ENCODE measurements at places on chromosomes 3 and 15.

GRCh38 chr3:136258199-136258598, 8.1 kb downstream of the PCCB start:
- no peak for DNase-seq

GRCh38 chr3:61571516-61572336, 10.4 kb downstream of the PTPRG start:
- DNase-seq, result no peak

DNA sequence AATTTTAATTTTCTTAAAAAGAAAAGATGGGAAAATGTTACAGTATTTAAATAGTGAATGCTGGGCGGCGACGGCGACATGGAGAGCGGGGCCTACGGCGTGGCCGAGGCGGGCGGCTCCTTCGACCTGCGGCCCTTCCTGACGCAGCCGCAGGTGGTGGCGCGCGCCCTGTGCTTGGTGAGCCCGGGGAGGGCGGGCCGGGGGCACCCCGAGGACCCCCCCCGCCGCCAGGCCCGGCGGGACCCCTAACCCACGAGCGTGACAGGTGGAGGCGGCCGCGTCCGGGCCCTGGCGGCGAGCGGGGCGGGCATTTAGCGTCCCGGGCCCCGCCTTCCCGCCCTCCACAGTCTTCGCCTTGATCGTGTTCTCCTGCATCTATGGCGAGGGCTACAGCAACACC, 38.4 kb upstream of the GOLGA8J start:
- DNase-seq, result no peak

GRCh38 chr3:23152989-23153388, 50.1 kb upstream of the UBE2E2 start:
- DNase-seq, result no peak

- DNase-seq, result no peak
Observed at GRCh38 chr15:63073497-63074172, 31.1 kb downstream of the TPM1 start.

DNA sequence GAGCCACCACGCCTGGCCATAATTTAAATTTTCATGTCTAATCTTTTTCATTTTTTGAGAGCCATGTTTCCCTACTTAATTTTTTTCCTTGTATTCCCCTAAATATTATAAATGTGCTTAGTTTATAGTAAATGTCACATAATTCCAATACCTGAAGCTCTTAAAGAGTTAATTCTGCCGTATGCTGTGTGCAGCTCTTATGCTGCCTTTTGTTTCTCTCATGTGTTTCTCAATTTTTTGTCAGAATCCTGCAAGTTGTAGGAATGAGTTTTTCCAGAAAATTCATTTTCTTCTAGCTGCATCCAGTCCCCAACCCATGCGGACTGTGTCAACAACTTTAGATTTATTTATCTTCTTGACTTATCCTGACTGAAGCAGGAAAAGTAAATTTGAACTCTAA, 90.9 kb upstream of the ROBO2 start:
- no peak for DNase-seq

- no peak for DNase-seq
Observed at GRCh38 chr3:175059788-175060187, 200.7 kb downstream of the NAALADL2 start.

GRCh38 chr3:47772047-47772446, 9.6 kb downstream of the SMARCC1 start:
- no peak for DNase-seq

- no peak for DNase-seq
Observed at GRCh38 chr3:171658841-171659240, 151.4 kb downstream of the PLD1 start.

- DNase-seq, result no peak
Observed at GRCh38 chr15:40891138-40891537, 3.1 kb upstream of the VPS18 start.

DNA sequence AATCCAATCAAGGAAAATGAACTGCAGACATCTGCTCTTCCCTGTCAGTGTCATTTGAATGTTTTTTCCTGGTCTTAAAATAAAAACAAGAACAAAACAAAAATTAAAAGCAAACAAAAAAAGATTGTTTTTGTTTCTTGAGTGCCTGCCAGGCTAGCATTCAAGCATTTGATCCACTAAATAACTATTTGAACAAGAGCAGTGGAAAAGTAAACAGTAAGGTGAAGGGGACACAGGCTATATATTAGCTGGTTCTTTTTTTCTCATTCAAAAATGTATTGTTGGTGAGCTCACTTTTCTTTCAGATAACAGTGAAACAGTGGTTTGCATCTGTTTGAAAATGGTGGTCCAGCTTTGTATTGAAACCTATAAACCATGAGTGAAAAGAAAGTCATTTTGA, 586.9 kb upstream of the SGO1 start:
- no peak for DNase-seq

- DNase-seq, result no peak
Observed at GRCh38 chr3:190318666-190319065, 3.6 kb downstream of the CLDN1 start.

DNA sequence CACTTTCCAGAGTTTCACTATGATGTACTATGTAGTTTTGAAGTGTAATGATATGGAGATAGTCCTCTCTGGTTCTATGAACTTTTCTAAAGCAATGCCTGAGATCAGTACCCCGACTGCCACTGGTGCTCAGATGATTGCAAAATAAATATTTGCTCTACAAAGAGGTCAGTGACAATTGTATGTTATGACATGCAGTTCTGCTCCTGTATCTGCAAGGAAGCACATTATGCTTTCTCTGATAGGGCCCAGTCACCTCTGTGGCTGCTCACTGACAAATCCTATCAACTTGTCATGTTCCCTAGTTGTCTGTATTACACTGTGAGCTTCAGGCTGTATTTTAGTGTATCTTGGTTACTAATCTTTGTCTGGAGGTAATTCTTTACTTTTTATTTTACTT, 362.6 kb downstream of the ROBO1 start:
- no peak for DNase-seq

DNA sequence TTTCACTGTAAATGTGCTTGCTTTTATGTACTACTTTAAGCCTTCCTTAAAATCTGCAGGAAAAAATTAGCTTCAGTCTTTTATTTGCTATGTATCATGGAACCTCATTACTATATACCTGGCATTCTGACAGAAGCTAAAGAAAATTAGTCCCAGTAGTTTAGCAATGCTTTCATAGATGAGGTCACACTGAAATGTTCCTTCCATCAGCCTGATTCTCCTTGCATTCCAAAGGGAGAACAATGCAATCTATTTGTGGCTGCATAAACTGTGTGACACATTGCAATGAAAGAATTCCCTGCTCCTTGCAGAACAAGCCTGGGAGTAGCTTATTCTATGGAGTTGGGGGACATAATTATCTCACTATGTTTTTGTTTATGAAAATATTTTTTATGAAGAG, 691.5 kb upstream of the ARPP21 start:
- no peak for DNase-seq

DNA sequence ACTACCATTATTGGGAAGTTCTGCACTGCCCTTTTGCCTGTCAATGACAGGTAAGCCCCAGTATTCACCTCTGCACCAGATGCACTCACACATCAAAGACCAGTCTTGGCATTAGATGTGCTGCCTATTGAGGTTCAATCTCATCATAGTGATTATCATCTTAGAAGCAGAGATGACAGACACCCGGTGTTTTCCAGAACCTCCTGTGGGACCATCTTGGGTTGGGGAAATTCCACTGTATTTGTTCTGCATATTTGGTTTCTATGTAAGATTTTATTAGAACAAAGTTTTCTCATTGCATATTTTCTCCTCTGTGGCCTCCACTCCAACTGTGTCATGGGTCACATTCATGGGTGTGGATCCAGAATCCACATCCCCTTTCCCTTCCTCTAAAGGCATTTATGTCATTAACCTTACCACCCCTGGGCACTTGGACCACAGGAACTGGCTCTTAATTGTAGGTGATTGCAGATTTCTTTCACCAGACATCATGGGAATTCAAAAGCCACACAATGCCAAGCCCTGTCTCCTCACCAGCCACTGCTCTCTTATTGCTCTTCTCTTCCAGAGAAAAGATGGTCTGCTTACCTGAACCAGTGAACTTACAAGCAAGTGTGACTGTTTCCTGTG, 31.2 kb downstream of the PLA1A start:
- no peak for DNase-seq

- no peak for DNase-seq
Observed at GRCh38 chr3:30474371-30474770, 132.0 kb upstream of the TGFBR2 start.

DNA sequence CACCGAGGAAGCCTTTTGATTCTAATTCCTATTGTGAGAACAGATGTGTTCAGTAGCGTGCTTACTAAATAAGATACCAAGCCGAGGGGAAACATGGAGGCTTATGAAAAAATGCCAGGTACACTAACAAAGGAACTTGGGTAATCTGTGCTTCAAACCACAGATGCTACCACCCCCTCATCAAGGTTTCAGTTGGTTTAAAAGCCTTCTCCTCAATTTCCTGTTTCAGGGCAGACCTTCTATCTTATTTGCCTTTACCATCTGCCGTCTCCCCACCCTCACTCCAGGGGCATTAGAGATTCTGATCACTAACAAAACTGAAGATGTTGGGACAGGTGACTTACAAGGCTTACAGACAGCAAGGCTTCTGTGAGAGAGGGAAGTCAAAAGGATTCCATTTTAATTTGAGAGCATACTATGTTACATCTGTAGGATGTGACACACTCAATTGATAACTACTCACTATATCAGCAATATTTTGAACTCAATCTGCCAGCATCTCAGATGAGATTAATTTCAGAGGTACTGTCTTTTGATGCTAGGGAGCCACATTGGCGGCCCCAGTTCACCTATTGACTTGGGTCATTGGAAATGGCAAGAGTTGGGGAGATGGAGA, 60.6 kb upstream of the PLCL2 start:
- DNase-seq, result peak; percentile 39

GRCh38 chr3:157134620-157135191, 25.2 kb downstream of the CCNL1 start:
- no peak for DNase-seq

DNA sequence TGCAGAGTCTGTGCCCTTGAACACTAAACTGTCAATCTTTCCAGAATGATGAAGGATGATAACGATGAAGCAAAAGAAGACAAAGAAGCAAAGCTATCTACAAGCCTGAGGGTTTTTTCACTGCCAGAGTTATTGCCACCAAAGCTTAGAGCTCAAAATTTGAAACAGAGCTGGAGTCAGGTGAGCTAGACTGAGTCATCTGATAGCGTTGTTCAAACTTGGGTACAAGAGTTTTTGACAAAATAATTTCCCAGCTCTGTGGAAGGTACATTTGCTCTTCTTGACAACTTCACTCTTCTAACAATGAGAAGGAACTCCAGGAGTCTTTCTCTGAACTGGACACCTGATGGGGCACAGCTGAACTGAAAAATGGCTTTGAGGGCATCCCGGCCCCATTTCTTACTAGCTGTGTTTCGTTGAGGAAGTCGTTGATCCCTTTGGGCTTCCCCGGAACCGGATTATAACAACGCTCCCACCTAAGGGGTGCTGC, 715 bp downstream of the MCCC1 start:
- DNase-seq, result no peak

- no peak for DNase-seq
Observed at GRCh38 chr15:71160976-71161375, 45.7 kb downstream of the THSD4 start.

- DNase-seq, result peak; percentile 16
Observed at GRCh38 chr15:22949074-22949547, 31.1 kb downstream of the CYFIP1 start.

- DNase-seq, result no peak
Observed at GRCh38 chr15:67551207-67551743, 8.8 kb downstream of the MAP2K5 start.

DNA sequence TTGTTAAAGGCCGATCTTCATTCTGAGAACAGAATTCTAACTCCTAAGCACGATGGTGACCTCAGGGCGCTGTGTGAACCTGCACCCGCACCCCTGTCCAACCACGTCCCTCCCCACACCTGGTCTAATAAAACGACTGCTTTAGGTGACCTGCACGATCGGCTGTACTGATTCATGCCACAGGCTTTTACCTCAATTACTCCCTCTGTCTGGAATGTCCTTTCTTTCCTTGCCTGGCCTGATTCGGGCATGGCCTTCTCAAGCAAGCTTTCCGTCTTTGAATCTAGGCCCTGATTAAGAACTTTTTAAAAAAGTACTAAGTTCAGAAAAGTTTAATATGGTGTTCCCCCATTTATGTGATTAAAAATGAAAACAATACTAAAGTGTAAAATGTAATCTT, 842 bp upstream of the U2SURP start:
- DNase-seq, result no peak

DNA sequence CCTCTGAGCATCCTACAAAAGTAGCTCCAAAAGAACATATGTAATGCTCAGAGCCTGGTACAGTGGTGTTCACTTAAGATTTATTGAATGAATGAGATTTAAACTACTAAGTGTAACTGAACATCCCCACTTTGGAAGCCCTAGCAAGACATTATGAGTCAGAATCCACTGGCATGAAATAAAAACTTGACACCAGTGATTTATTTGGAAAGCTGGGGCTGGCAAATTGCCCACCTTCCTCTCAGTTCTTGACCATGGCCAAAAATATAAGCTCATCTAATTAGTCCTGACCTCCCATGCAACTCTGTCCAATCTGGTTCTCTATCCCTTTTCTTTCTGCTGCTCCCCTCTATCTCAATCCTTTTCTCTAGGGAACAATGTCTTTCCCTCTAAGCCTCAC, 418.0 kb downstream of the PLCL2 start:
- no peak for DNase-seq

- no peak for DNase-seq
Observed at GRCh38 chr15:25905140-25905539, 42.0 kb upstream of the ATP10A start.

DNA sequence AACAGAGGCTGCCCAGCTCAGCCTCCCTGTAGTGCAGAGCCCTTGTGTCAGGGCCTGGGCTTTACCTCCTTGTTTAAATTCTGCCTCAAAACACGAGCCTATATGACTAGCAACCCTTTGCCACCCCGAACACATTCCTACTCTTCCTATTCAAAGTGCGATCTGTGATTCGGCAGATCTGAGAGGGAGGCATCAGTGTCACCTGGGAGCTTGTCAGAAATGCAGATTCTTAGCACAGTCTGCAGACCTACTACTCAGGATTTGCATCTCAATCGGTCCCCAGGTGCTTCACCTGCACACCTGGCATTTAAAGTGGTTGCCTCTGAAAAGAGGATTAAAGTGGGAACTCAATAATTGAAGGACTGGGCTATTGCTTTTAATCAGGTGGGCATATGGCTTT, 273.2 kb upstream of the TOPAZ1 start:
- DNase-seq, result no peak

- no peak for DNase-seq
Observed at GRCh38 chr3:42517117-42517516, 14.7 kb downstream of the VIPR1 start.

DNA sequence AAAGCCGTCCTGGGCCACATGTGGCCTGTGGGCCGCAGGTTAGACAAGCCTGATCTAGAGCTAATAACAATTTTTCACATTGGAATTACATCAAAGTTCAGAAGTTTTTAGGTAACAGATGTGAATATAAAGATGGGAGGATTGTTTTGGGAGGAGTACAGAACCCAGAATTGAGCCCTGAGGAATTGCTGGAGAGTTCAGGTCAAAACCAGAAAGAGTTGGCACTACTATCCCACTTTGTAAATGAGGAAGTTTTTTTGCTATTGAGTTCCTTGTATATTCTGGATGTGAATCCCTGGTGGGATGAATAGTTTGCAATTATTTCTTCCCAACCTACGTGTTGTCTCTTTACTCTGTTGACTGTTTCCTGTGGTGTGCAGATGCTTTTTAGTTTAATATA, 109.5 kb upstream of the LIPC start:
- no peak for DNase-seq

GRCh38 chr3:189363590-189364255, 192.0 kb downstream of the TPRG1 start:
- DNase-seq, result no peak

All from naive B cell (primary cell).